CD4-positive, alpha-beta T cell treated with Interleukin-6 for 4 hours (primary cell): ENCODE measurements at places on chromosomes 2 and 18.
A peak's percentile ranks its signal among the peaks of the same experiment; 100 is the strongest.

- DNase-seq, result no peak
Observed at GRCh38 chr18:58694720-58695468, 23.6 kb downstream of the MALT1 start.

- DNase-seq, result no peak
Observed at GRCh38 chr2:23120161-23120560, 264.8 kb upstream of the KLHL29 start.

- DNase-seq, result no peak
Observed at GRCh38 chr2:181070119-181070835, 89.9 kb downstream of the UBE2E3 start.

DNA sequence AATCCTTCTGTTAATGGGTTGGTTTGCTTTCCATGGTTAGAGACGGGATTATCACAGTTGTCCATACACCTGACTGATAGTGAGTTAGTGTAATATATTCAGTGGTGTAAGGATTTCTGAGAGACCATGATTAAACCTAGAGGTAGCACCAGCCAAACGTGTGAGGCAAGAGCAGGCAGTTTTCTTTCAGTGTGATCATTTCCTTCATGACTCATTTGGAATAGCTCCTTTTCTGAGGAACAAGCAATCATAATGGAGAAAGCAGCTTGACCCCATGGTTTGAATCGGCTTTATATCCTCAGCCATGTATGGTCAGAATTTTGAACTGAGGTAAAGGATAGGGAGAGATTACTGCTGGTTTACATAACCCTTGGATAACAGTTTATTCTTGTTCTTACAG, 2.9 kb downstream of the MXD1 start:
- DNase-seq, result no peak

GRCh38 chr2:120881981-120882788, 146.5 kb downstream of the GLI2 start:
- no peak for DNase-seq

GRCh38 chr2:225814554-225814953, 415.0 kb downstream of the NYAP2 start:
- DNase-seq, result no peak

DNA sequence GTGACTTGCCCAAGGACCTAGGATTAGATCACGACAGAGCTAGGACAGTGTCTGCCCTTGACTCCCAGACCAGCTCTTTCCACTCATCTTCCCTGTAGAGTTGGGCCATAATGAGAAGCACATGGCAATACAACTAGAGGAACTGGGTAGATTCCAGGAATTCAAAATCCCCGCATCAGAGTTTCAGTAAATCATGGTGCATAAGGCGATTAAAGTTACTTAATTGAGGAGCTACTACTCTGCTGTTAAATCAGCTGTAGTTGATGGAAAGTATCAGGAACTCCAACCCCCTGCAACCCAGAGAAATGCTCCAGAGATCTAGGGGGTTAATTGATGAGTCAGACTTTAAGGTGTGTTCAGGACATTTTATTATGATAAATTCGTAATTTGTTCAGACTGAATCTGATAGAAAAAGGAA, 5.7 kb downstream of the ANTXR1 start:
- DNase-seq, result no peak

DNA sequence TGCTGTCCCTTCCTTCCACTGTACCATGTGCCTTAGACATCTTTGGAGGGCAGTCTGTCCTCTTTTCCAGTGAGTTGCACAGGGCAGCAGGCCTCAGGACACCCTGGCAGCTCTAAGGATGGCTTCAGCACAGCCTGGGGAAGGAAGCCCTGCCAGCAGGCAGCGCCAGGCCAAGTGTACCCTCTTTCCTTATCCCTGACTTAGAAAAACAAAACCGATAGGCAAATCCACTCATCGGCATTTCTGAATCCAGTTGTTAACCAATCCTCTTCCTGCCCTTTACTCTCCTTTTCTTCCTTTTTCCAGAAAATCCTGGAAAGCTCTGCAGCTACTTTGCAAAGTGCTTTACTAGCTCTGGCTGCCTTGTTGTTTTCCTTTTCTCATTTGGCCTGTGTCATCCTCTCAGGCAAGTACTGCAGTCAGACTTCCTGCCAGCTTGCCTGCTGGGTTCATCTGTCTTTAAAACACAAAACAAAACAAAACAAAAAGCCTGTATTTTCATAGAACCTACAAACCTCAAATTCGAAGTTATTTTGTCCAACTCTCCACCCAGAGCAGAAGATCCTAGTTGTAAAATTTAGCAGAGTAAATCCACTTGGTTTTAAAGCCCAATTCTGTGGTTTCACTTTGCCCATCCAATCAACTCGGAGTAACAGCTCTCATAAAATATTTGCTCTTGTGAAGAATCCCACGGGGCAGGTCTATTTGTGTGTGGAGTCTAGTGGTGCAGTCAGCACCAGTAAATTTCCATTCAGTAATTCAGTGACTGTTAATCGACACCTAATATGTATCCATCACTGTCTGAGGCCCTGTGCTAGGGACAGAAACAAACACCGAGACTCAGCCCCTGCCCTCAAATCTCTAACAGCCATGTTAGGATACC, 45.2 kb downstream of the PCBP1 start:
- peak; percentile 67 for DNase-seq

DNA sequence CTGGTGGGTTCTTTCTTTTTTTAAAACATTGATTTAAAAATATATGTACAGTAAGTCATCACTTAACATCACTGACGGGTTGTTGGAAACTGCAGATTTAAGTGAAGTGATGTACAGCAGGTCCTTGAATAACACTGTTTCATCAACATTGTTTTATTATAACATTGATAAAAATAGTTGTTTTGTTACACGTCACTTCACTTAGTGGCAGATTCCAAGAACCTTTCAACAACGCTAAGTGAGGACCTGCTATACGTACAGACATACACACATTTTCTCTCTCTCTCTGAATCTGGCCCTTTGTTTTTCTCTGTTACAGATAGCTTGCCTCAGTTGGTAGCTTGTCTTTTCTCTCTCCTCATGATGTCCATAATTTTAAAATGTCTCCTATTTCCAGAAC, 9.5 kb downstream of the CNOT11 start:
- DNase-seq, result no peak

DNA sequence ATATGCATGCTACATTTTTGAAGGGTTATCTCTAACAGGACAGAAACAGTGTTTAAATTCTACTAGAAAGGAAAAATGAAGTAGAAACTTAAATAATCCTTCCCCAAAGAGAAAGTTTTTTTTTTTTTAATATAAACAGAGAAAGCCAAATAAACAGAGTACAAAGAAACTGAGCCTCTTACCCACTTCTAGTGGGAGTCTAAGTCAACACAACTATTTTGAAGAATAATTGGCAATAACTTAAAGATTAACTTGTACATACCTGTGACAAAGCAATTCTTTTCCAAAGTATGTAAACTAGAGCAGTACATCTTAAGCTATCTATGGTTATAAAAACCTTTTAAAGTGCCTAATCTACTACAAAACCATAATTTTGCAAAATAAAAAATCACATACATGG, 224.7 kb downstream of the KCNH7 start:
- DNase-seq, result no peak

- no peak for DNase-seq
Observed at GRCh38 chr2:31945572-31945935, 65.3 kb downstream of the MEMO1 start.
